ENCODE measurements at places on chromosomes 4 and X.

GRCh38 chr4:98786866-98787265 lies 128.5 kb upstream of the TSPAN5 start:
- DNase-seq = no peak

DNA sequence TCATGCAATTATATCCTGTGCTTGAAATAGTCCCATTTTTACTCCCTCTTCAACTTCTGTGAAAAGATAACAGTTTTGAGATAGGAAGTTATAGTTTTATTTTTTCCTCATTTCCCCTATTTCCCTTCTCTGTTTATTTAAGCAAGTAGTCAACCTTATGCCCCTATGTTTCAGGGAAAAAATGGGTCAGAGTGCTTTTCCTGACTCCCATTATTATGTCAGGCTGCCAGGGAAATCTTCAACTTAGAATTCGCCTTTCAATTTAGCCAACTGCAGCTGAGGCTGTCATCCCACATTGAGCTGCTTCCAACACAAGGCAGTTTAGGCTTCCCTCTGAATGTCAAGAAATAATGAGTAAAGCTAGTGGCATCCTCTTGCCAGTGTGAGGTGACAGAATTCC lies 42.3 kb downstream of the NXT2 start:
- no peak for DNase-seq

DNA sequence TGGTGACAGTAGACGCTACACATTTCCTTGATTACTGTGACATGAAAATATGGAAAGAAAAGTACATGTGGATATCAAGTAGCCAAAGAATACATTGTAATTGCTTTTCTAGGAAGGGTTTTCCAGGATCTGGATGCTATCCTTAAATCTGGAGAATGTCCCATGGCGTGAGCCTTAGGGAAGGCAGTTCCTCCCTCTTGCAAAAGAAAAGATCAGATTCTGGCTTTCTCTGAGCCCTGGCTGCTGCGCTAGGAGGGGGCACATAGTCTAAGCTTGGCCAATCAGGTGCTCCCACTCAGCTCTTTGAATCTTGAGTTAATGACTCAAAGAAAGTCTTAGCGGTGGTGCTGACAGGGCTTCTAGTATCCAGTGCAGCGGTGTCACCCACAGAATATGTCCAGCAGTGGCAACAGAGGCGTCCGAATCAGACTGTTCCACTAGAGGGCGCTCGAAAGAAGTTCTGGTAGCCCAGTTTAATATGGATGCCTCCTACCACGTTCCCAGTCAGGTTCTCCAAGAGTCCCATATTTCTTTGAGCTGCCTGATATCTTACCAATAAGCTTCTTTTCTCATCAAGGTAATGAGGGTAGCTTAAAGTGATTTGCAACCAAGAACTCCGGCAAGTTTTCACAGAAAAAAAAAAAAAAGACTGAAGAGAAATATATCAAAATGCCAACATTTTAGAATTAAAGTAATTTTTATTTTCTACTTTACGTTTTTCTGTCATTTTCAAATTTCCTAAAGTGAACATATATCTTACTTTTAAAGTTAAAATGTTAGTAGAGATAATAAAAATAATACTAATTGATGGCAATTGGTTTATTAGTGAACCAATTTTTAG lies 213.4 kb upstream of the S100G start:
- no peak for DNase-seq

DNA sequence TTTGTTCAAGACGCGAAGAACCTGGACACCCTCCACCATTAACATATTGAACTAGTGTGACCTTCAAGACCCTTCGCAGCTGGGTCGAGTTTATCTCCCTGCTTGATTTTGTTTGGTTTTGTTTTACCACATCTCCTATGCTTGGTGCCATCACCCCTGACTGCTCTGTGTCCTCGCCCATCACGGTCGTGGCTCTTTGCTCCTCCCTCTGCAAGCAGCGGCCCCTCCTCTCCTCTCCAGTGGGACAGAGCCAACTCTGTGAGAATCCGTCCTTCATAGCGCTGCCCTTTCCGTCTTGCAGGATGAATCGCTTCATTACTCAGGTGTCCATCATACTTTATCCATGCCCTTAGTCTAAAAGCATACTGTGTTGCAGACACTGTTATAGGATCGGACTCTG lies 9.1 kb upstream of the FAM149A start:
- no peak for DNase-seq

GRCh38 chrX:28398342-28398741 lies 188.9 kb upstream of the IL1RAPL1 start:
- DNase-seq = no peak

GRCh38 chr4:125315576-125316400 lies 1.0 kb downstream of the FAT4 start:
- no peak for DNase-seq

- peak; percentile 27 for DNase-seq
These were observed 636 bp upstream of the EOLA1 start for GRCh38 chrX:149540131-149540620.

DNA sequence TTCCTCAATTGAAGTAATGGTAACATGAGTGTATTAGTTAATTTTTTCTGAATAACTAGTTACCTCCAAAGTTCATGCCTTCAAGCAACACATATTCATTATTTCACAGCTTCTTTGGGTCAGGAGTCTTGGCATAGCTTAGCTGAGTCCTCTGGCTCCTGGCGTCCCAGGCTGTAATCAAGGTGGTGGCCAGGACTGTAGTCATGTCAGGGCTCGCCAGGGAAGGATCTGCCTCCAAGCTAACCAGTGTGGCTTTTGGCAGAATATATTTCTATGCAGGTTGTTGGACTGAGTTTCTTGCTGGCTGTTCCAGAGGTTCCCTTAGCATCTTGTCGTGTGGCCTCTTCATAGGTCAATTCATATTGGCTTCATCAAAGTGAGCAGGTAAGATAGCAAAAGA lies 10.0 kb upstream of the HS3ST1 start:
- no peak for DNase-seq

DNA sequence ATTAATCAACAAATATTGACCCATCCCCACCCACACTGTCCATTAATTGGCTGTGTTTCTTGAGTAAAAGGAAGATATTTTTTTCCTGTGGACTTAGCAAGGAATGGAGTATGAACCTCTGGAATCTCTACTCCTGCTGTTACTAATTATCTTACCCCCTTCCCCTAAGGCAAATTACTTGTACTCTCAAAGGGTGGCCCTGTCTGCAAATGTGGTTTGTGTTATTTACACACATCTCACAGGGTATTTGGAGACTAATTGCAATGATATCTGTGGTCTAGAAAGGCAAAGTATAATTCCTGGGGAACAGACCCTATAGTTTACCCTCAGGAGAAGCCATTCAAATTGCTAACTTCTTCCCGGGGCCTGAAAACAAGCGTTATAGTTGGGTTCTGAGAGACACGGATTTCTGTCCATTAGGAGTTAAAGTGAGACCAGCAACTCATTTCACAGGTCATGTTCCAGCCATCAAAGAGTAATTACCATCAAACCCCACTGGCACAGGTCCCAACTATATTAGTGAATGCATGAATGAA lies 133.0 kb upstream of the RASGEF1B start:
- no peak for DNase-seq

GRCh38 chrX:2334237-2334636 lies 166.5 kb downstream of the DHRSX start:
- DNase-seq = no peak

DNA sequence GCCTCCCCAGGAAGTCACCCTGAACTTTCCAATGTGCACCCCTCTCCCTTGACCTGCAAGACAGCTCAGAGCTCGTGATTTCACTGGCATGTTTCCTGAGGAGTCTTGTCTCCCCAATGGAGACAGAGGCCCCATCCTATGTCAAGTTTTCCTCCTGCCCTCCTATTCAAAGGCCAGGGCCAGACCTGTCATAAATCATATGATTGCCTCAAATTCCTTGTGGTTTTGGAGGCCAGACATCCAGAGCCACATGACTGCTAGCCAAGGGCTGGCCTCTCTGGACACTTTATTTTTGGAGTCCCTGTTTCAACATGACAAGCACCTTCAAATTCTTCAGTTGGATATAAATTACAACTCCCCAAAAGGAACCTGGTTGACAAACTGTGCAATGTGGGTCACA lies 76.0 kb upstream of the TFDP3 start:
- no peak for DNase-seq

DNA sequence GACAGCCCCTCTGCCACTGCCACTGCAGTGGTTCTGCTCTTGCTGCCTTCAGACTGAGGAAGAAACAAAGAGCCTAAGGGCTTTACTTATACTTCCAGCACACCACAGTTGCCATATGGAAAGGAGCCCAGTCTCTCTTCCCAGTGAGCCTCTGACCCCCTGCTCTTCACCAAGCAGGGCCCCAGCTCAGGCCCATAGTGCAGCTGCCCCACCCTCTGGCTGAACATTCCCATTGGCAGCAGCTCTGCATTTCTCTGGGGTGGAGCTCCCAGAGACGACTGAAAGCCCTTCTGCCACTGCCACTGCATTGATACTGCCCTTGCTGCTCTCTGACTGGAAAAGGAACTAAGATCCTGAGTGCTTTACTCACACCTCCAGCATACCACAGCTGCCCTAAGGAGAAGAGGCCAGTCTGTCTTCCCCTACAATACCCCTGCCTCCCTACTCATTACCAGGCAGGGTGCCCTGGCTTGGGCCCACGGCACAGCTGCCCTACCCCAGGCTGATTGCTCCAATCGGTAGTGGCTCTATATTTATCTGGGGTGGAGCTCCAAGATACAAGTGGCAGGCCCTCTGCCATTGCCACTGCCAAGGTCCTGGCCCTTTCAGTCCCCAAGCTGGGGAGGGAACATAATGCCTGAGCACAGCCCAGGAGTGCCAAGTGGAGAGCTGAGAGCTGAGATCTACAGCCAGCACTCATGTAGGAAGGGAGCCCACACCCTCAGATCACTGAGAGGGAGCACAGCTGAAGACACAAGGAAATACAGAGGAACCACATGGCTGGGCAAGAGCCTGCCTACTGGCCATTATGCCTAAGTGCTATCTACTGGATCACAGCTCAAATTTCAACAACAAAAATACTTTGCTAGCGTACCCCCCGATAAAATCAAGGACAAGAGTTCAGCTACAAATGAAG lies 36.0 kb downstream of the AWAT2 start:
- no peak for DNase-seq

DNA sequence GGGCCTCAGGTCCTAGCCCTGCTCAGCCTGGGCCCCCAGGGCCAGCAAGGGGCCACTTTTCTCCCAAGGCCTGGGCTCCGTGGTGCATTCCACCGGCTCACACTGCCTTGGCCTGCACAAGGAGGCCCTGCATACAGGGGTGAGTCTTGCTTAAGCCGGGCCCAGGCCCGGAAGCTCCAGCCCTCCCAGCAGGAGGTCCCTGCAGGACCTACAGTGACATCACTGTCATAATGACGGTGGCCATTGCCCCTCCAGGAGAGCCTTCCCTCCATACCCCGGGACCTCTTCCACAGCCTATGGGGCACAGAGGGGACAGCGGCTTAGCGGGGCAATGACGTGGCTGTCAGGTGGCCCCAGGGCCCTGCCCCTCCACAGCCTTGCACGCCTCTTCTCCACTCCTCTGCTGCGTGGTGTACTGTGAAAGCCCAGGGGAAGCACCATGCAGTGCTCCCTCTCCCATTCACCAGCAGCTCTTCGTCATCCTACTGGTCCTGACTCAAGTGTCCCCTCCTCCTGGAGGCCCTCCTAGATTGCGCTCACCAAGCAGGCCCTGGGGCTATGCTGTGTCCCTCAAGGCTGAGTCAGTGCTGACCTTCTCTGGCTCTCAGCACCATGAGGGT lies 32.3 kb upstream of the AFAP1 start:
- DNase-seq = no peak

GRCh38 chr4:136806844-136807243 lies 725.5 kb downstream of the PCDH18 start:
- no peak for DNase-seq

DNA sequence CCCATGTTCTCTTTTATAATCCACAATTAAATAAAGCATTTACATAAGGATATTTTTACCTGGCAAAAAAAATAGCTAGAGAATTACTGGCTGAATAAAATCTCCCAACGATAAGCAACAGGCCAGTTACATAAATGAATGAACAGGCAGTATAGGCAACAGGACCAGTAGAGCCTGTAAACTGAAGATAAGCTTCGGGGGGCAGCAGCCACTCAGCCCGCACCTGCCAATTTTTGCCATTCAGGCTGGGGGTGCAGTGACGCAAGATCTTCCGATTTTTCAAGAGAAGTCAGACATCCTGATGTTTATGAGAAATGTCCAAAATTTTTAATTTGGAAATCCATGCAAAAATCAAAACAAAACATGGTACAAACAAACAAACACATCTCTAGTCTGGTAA lies 49.0 kb upstream of the CDKN2AIP start:
- no peak for DNase-seq

- no peak for DNase-seq
These were observed 89.3 kb upstream of the SRD5A3 start for GRCh38 chr4:55256787-55257186.

GRCh38 chrX:27890611-27891010 lies 82.8 kb downstream of the MAGEB10 start:
- no peak for DNase-seq

DNA sequence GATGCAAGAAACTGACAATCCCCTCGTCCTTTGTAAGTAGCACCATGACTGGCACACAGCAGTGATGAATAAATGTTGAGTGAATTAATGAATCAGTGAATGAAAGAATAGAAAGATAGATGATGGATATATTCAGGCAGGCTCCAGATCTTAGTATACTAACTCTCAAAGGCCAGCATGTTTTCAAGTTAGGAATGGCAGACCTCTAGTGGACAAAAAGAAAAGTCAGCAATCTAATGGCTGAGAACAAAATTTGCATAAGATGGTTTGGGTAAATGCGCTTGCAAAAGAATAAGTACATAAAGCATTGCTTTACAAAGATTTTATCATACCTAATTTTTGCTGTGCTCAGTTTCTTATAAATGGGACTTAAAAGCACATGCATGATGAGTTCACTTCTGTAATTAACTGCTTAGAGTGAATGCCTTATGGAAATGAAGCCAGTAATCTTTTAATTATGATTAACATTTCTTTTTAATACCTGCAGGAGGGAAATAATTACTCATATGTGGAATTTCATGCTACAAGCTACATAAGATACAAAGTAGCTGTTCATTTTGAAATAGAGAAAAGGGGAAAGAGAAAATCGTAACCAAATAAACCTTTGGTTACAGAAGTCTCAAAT lies 126.9 kb upstream of the GPRIN3 start:
- DNase-seq = no peak

- no peak for DNase-seq
These were observed 480.4 kb downstream of the ACTRT1 start for GRCh38 chrX:127571834-127572233.

- DNase-seq = no peak
These were observed 108.4 kb upstream of the FAM241A start for GRCh38 chr4:112036886-112037285.

GRCh38 chr4:11700751-11701226 lies 272.1 kb upstream of the HS3ST1 start:
- DNase-seq = peak; percentile 70

- DNase-seq = no peak
These were observed 339.8 kb downstream of the PCDH7 start for GRCh38 chr4:31059753-31060522.

GRCh38 chrX:19825271-19825670 lies 62.1 kb downstream of the SH3KBP1 start:
- no peak for DNase-seq

- DNase-seq = no peak
These were observed 150.8 kb downstream of the PTTG2 start for GRCh38 chr4:38111024-38111423.
